Stimulated activated CD4-positive, alpha-beta T cell treated with anti-CD3 and anti-CD28 coated beads, Interleukin-15, amount 100 ng/mL, for 48 hours (primary cell): ENCODE measurements at places on chromosomes 2 and 18.

- DNase-seq = no peak
Observed at GRCh38 chr18:63177919-63178821, 141.4 kb downstream of the BCL2 start.

GRCh38 chr2:102103992-102104871, 38.3 kb upstream of the IL1R1 start:
- DNase-seq = peak; percentile 78

DNA sequence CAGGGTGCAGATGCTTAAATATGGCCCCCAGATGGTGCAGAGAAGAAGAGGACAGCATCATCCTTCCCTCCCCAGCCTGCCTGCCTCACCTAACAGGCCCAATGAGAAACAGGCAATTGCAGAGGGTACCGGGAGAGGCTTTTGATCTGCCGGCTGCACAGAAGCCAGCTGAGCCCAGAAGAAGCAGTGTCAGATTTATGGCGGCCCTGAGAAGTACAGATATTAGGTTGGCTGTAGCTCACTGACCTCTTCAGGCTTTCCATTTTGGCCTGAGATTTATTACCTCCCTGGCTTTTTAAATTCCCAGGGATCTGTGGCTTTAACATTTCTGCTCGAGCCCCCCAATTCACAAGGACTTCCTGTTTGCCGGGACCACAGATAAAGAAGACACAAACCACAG, 278.7 kb downstream of the EN1 start:
- no peak for DNase-seq

DNA sequence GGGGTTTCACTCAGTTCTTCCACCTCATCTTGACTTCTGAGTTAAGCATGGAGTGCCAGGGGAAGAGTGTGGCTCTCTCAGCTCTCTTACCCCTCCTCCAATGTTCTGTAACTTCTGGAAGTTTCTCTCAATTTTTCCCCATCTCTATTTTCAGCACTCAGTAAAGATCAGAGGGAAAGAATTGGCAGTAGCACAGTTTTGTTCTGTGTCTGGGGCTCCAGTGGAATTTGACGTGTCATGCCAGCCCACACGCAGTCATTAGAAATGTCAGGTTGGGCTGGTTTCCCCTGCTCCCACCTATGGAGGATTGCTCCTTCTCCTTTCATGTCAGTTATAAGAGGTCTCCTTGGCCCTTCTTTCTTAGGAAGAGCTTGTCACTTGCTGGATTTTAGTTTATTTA, 104.6 kb upstream of the COL3A1 start:
- DNase-seq = no peak

- DNase-seq = no peak
Observed at GRCh38 chr2:240558236-240558761, 511 bp upstream of the ANKMY1 start.

DNA sequence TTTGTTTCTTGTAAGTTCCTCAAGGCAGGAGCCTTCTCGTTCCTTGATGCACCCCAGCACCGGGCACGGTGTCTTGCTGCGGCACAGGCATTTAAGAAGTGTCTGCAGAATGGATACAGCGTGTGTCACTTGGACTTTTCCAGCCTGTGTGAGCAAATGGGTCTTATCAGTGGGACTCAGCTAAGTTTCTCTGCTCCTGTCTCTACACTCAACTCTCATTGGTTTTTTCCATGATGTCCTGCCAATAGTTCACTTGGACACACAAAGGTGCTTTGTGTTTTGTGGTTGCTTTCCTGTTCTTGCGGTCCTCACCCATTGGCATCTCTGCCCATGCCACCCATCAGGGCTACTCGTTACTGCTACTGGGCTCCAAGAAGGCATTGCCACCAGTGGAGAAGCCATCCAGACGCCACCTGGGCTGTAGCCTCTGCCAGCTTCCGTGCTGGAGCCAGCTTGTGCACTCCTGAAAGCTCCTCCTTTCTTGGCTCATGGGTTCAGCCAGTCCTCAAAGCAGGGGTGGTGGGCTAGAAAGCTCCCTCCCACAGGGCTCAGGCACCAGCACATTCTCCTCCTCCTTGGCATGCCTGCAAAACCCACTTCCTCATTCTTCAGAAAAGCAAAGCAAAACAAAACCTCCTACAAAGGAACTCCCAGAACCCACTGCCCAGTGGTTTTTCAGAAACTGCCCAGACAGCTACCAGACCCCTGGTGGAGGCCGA, 41.4 kb downstream of the IL1R2 start:
- DNase-seq = no peak

DNA sequence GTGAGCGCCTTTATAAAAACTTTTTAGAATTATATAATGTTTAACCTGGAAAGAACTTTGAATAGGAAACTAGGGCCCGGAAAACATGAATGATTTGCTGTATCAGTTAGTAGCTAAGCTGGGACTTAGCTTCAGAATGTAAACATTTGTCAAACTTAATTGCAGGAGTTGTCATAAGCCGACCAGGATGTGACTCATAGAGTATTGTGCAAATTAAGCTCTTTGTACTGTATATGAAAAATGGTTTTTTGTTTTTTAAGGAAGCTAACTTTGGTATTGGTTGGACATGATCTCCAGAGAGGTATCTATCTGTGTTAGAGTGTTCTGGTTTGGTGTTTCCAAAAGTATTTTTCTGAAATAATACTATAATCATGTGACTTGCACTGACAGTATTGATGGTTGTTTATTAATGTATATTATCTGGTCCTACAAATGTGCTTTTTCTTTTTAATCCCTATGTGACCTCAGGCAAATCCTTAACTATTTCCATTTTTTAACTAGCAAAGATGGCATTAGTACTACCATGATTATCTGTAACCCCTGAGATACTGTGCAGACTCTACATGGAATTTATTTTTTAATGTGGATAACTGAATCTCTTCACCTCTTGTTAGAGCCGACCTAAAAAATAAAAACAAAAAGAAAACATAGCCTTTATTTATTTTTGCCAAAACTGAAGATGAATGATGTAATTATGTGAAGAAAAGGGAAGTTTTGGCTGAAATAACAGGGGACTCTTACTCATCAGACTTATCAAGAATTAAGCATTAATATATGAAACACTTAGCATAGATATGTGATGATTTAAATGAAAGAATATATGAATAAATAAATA, 11.7 kb downstream of the YIPF4 start:
- no peak for DNase-seq

GRCh38 chr2:228699400-228699799, 517.9 kb upstream of the SPHKAP start:
- no peak for DNase-seq

DNA sequence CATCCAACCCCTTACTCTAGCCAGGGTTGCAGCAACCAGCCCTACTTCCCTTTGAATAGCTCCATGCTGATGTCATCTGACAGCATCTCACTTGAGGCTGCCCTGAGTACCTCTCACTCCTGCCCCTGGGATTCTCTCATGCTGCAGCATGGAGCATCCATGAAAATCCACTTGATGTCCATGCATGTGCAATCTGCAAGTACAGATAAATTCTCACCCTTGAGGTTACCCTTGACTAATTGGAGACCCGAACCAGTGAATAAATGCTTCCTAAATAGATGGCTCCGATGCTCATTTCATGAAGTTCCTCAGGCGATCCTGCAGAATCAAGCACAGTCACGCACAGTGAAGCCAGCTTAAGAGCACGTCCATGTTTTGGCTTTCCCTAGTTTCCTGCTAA, 298.3 kb downstream of the RBM43 start:
- no peak for DNase-seq

DNA sequence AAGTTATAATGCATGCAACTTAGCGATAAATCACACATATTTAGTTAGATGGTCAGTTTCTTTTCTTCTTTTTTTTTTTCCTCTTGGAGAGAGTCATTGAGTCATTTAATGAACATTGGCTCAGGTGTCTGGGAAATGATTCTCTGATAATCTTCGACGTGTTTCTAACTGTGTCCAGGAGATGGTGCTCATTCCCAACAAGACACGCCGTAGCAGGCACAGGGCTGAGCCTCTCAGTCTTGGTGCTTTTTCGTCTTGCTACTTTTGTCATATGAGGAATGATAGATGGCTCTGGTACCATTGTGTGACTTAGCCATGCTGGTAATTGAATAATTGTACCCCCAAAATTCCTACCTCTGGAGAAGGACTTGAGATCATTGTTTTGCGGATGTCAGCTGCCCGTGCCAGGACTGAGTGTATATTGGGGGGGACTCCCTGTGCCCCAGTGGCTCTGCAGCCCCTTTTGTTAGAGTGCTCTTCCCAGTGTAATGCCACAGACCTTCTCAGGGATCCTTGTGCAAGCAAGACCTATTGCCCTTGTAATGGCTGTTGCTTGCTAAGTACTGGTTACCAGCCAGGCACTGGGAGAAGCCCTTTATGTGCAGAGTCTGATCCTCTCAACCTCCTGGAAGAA, 107.6 kb upstream of the CYRIA start:
- DNase-seq = peak; percentile 4

DNA sequence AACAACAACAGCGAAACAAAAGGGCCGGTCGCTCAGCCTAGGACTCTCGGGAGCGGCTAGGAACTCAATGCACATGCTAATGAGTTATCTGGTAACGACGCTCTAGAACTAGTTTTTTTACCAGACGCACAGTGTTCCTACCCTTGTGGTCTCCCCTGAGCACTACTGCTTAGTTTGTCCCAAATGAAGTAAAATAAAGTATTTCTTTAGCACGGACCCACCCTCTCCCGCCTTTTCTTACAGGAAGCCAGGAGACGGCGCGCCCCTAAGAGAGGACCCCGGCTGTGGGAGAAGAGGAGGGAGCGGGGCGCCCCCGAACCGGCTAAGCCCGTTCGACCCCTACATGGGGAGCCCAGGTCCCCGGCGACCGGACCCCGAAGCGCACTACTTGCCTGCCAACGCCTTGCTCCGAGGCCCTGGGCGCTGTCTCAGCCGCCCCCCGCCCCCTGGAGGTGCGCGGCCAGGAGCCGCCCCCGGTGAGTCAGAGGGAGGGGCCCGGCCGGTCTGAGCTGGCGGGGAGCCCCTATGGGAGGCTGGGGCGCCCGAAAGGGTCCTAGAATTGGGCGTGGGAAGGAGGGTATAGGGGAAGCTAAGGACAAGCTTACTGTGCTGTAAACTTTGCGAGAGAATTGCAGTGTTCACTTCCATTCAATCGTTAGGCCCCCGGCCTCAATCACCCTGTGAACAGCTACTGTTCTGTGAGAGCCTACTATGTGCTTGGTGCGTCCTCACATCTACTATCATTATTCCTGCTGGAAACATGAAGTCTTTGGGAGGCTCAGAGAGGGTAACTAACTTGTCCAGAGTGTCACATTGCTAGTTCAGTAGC, 3.6 kb upstream of the CAPG start:
- no peak for DNase-seq

DNA sequence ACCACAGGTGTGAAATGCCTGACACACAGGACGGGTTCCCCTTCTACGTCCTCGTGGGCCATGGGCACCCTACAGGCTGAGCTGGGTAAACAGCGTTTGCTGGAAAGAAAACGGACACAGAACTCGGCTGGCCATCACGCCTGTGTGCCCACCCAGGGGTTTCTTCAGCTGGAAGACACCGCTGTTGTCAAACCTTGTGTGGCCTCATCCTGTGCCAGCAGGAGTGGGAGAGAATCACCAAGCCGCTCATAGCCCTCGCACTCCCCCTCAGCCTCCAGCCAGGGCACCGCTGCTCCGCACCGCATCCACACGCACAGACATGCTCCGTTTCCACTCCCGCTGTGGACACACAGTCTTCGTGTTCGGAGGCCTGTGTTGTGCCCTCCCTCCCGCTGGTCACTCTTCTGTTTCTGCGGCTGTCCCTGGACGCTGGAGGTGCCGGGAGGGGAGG, 161.4 kb downstream of the PXDN start:
- no peak for DNase-seq

- DNase-seq = no peak
Observed at GRCh38 chr2:121090088-121090715, 194.8 kb downstream of the TFCP2L1 start.

GRCh38 chr2:15222856-15223255, 338.3 kb downstream of the NBAS start:
- no peak for DNase-seq

DNA sequence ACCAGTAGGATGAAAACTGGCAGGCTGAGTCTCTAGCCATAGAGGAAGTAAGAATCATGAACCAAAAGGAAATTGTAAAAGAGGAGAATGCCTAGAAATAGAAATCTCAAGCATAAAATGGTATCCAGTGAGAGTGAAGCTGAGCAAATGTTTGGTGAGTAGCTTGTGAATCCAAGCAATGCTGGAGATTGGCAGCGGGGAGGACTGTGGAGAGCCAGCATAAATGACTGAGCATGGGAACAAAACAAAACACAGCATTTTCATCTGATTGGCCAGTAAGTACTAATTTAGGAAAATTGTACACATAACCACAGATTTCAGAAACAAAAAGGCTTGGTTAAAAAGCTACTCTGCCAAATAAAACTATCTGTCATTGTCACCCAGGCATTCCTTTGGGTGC, 390.0 kb downstream of the STK39 start:
- DNase-seq = no peak

- DNase-seq = no peak
Observed at GRCh38 chr2:197996583-197996982, 192.2 kb downstream of the PLCL1 start.

DNA sequence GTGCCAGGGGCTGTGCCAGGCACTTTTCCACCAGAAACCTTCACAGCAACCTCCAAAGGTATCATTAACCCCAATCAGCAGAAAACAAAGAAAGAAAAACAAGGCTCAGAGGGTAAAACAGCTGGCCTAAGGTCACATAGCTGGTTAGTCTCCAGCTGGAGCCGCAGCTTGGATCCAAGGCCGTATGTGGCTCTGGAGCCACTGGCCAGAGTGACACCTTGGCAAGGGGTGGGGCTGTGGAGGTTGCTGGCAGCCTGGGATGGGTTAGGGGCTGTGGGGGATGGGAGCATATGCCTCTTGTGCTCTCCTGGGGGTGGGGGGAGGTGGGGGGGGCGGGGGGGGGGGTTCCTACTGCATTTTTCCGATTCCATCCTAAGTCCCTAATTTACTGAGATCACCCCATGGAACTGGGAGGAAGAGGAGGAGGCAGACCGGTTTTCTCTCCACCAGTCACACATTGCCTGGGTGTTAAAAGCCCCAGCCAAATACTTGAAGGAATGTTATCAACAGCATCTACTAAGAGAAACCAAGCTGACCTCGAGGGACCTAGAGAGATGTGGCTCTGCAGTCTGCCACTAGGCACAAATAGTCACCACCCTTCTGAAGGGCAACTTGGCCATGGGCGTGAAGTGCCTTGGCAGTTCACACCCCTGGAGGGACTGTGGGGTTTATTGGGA, 8.0 kb downstream of the HAAO start:
- DNase-seq = no peak

- DNase-seq = no peak
Observed at GRCh38 chr2:136468799-136469369, 296.5 kb upstream of the THSD7B start.

GRCh38 chr2:112275311-112275886, at the start of gene ZC3H6:
TSS of gene ZC3H6 (plus strand) at chr2:112275597. CDS start at chr2:112275995, 398 bp downstream.
- peak; percentile 98 for DNase-seq

GRCh38 chr2:48107326-48107925, 201.1 kb upstream of the FBXO11 start:
- DNase-seq = no peak

DNA sequence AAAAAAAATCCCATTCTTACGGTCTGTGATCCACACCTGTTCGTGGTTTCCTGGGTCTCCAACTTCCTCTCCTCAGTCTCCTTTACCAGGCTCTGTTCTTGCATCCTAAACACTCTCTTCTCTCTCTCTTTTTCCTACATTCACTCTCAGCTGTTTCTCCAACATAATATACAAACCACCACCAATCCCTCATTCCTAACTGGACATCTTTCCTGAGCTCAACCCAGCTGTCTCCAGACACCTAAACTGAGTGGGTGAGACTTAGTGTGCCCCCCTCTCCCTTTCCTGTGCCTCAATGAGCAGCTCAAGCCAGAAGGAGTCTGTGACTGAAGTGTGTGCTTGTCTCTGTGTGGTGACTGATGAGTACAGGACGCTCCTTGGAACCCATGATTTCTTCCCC, 59.4 kb downstream of the LIPG start:
- no peak for DNase-seq

- no peak for DNase-seq
Observed at GRCh38 chr2:66555091-66555490, 120.2 kb downstream of the MEIS1 start.
